Central memory CD4-positive, alpha-beta T cell (primary cell): ENCODE measurements at places on chromosomes 13 and 19.

- DNase-seq, result no peak
Measured at GRCh38 chr19:752652-753517, 2.0 kb downstream of the MISP start.

GRCh38 chr19:3984908-3985642, at the start of gene EEF2:
Gene EEF2, minus strand, starts transcription at chr19:3985463. Its CDS starts 83 bp downstream, at chr19:3985380.
- DNase-seq, result peak; percentile 91

- DNase-seq, result no peak
Measured at GRCh38 chr13:74443631-74444030, 309.4 kb upstream of the KLF12 start.

- DNase-seq, result no peak
Measured at GRCh38 chr13:33218426-33218825, 67.1 kb downstream of the STARD13 start.

DNA sequence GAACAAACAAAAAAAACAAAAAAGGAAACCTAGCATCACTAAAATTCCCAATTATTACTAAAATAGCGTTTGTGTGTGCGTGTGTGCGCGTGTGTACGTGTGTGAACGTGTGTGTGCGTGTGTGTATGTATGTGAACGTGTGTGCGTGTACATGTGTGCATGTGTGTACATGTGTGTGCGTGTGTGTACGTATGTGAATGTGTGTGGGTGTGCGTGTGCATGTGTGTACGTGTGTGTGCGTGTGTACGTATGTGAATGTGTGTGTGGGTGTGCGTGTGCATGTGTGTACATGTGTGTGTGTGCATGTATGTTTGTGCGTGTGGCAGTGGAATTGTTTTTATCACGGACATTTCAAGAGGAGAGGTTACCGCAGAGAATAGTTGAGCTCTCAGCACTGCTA, 21.6 kb downstream of the CATSPERD start:
- DNase-seq, result no peak

GRCh38 chr19:1324806-1325567, 39.3 kb downstream of the EFNA2 start:
- no peak for DNase-seq

GRCh38 chr19:3057275-3057714, 5.0 kb downstream of the TLE5 start:
- DNase-seq, result no peak

DNA sequence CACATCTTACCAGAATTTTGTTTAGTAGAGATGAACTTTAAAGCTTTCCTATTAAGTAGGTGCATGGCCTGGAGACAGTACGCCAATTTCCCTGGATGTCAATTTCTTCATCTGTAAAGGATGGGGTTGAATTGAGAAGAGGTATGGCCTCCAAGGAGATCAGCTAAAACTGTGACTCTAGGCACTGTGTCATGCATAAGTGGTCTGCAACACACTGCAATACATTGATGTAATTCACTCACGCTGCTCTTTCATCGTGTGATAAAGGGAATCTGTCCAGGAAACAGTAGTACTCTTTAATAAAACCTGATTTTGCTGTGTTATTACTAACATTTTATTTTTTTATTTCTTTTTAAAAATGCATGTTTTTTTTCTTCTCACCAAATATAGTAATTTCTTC, 795.8 kb downstream of the DIAPH3 start:
- DNase-seq, result no peak

GRCh38 chr19:57512845-57513244, 13.1 kb downstream of the ZNF773 start:
- DNase-seq, result no peak

- peak; percentile 14 for DNase-seq
Measured at GRCh38 chr13:51523082-51523518, 61.2 kb upstream of the WDFY2 start.

GRCh38 chr13:46639033-46639981, 86.3 kb downstream of the LRCH1 start:
- DNase-seq, result no peak

GRCh38 chr13:78054157-78054556, 135.5 kb upstream of the EDNRB start:
- no peak for DNase-seq

GRCh38 chr19:46388311-46389095, 24.9 kb downstream of the CCDC8 start:
- DNase-seq, result no peak

DNA sequence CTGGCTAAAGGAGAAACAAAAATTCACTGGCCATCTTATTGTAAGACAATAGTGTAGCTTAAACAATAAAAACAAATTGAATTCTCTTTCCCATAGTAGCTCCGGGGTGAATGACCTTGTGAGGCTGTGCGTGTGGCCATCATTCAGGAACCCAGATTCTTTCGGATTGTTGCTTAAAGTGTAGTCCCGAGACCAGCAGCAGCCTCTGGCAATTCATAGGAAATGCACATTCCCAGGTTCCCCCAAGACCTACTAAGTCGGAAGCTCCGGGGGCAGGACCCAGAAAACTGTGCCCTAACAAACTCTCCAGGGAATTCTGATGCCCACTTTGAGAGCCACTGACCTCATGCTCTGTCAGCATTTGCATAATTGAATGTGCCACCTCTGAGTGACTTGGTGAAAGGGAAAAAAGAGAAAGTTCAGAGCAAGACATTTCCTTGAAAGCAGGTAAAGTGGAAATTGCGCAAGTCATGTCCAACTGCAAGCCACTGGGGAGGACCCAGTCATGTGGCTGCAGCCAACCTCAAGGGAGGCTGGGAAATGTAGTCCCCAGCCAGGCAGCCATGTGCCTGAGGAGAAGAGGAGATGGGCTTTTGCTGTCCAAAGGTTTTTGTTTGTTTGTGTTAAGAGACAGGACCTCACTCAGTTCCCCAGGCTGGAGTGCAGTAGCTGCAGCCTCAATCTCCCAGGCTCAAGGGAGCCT, 50.7 kb upstream of the PNMA8B start:
- no peak for DNase-seq

- DNase-seq, result no peak
Measured at GRCh38 chr13:95559100-95559499, 6.6 kb downstream of the CLDN10 start.

DNA sequence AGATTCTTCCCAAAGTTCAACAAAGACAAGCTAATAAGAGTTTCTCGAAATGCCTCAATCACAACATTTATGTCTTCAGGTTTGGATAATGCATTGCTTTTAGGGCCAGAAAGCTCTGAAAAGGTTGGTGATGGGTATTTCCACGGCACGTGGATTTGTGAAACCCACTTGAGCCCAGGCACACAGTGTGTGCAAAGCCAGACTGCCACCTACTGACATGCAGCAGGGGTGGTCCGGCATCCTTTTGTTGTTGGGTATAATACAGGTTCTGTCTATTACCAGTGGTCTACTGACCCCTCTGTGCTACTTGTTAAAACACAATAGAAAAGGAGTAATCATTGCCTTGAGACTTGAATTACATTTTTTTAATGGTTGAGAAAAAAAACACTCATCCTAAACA, 225.6 kb downstream of the RAP2A start:
- DNase-seq, result no peak

- no peak for DNase-seq
Measured at GRCh38 chr13:110155072-110155471, 151.9 kb downstream of the COL4A1 start.

DNA sequence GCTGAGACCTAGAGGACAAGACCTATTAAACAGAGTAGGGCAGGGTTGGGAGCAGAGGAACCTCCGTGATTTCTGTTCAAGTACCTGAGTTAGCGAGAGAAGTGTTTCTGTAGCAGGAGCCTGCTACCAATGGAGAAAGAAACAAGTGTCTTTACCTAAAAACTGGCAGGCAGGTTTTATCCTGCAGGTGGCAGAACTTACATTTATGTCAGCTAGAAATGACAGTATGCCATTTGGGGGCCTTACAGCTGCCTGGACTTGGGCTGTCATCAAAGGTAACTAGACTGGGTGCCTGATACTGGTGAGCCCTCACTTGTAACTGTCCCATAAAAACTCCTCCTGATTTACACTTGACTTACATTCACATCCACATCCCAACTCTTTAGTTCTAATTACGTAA, 185.3 kb upstream of the MIR17HG start:
- DNase-seq, result no peak

- DNase-seq, result peak; percentile 40
Measured at GRCh38 chr13:48220981-48221685, 11.9 kb upstream of the ITM2B start.

GRCh38 chr13:60887711-60888110, 490.7 kb downstream of the TDRD3 start:
- DNase-seq, result no peak

- no peak for DNase-seq
Measured at GRCh38 chr13:87123987-87124784, 547.0 kb upstream of the SLITRK5 start.

DNA sequence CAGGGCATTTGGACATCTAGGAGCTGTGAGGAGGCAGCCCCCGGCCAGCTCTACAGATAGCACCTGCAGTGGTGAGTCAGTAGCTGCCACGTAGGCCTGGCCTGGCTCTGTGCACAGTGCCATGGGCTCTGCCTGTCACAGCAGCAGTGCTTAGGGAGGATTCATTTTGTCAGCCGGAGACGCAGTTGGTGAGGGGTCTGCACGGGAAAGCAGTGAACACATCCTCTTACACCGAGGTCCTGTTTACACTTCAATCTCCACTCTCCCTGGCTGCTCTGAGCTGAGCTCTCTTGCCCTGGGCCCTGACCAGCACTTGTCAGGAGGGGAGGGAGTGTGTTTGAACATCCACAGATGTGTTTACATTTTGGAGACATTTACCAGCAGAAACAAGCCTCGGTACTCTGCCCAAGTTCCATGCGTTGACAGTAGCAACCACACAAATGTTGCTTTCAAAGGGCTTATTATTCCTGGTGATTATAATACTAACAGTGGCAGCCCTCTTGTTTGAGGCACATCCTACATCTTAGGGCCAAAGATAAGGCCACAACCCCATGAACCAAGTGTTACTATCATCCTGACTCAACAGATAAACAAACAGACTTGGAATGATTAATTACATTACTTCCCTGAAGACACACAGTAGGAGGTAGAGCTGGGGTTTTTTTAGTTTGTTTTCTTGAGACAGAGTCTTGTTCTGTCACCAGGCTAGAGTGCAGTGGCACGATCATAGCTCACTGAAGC, 148.9 kb downstream of the USP12 start:
- no peak for DNase-seq

GRCh38 chr19:9645472-9645871, 24.4 kb upstream of the ZNF561 start:
- DNase-seq, result no peak

DNA sequence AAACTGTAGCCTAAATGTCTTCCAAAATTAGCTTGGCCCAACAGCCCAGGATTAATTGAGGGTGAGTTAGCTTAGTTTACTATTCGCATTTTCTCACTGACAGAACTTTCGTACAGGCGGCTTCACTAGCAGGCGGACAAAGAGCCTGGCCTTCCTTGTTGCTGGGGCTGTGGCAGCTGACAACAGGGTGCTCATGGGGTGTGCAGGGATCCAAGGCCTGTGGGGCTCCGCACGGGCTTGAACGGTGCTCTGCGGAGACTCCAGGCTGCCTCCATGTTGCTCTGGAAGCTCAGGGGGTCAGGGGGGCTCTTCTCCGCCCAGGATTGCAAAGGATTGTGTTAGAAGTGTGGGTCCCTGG, 36.3 kb upstream of the DPRX start:
- DNase-seq, result no peak

DNA sequence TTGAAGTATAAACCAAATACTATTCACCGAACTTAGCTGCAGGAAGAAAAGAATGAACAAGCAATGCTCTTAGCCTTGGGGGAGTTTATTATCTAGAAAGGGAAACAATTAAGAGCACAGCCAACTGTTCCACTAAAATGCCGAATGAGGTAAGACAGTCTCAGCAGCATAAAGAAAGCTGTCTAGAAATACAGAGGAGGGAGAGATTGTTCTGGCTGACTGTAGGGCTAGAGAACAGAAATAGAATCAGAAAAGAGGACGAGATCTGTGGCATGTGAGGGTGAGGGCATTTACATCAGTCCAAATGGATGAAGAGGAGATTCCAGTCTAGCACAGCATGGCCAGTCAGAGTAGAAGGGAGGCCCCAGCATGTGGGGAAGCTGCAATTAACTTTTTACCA, 56.8 kb upstream of the TNFRSF19 start:
- DNase-seq, result no peak

GRCh38 chr19:33621065-33621785, 528 bp upstream of the CHST8 start:
- DNase-seq, result no peak

- DNase-seq, result no peak
Measured at GRCh38 chr13:38213314-38213713, 136.3 kb upstream of the UFM1 start.

DNA sequence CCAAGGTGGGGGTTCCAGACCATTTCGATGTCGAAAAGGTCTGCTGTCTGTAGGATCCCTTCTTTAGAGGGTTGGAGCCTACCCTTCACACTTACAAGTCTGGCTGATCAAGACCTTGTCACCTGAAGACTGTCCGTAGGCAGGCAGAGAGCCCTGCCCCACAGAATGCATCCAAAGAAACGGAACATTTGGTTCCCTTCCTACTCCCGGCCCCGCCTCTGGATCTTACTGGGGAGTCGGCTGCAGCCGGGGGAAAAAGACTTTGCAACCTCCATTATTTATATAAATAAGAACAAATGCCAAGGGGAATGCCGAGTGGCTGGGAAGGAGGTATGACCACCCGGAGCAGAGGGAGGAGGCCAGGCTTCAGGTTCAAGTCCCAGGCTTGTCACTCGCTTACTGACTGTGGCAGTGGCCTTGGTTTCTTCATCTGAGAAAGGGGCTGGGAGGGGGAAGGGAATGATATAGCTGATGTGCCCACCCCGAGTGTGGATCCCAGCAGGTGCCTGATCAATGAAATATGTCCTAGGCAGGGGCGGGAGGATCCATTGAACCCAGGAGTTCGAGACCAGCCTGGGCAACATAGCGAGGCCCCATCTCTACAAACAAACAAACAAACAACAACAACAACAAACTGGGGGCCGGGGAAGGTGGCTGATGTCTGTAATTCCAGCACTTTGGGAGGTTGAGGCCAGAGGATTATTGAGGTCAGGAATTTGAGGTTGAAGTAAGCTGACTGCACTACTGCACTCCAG, 48.7 kb downstream of the RFX2 start:
- DNase-seq, result no peak

GRCh38 chr13:93378184-93378583, 151.6 kb downstream of the GPC6 start:
- no peak for DNase-seq

DNA sequence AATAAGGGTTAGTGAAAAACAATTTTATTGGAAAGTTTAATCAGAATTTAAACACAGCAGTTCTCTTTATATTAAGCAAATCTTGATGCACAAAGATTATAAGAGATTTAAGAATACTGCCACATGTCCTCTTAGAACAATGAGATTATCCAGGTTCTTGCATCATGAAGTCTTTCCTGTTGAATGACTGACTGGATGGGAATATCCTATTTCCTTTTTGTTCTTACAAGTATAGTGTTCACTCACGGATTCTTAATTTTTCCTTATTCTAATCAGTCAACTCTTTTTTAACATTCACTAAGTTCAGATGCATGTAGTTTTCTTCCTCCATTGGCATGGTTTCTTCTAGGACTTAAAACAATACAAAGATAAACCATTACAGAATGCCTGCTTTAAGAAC, 10.1 kb downstream of the URI1 start:
- no peak for DNase-seq
